ENCODE measurements at places on chromosomes 1 and 21. TPM values are rescaled to one million over a fixed set of nuclear protein-coding genes. Genes with fewer than 3 reads are reported as not detected.

DNA sequence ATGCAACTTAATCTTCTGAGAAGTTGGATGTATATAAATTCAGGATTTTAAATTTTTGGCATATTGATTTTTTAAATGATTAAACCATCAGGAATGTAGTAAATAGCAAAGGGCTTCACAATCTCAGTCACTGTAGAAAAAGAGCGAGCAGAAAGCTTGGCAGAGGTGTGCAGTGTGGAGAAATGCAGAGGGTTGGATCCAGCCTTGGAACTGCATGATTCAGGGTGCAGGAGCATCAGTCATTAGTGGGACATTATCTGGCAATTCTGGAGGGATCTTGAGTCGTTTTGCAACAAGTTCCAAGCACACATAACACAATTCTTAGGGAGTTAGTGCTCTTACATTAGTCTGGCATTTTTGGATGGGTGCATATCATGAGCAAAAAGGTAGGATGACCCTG is 267.9 kb downstream of the PLA2G4A start:
- H3K27ac ChIP-seq = no peak overlapping the region
- no peaks in the 10 kb centered on the region for H3K36me3 ChIP-seq
- H3K27me3 ChIP-seq = no peaks in the 10 kb centered on the region
- no peak overlapping the region for H3K4me3 ChIP-seq
- H3K4me1 ChIP-seq = peaks cover 11% of the 10 kb centered on the region
- DNase-seq = no peak

- DNase-seq = no peak
- H3K36me3 ChIP-seq = no peaks in the 10 kb centered on the region
- H3K4me1 ChIP-seq = no peaks in the 10 kb centered on the region
Measured at GRCh38 chr1:239250353-239251035, 135.9 kb upstream of the CHRM3 start.

DNA sequence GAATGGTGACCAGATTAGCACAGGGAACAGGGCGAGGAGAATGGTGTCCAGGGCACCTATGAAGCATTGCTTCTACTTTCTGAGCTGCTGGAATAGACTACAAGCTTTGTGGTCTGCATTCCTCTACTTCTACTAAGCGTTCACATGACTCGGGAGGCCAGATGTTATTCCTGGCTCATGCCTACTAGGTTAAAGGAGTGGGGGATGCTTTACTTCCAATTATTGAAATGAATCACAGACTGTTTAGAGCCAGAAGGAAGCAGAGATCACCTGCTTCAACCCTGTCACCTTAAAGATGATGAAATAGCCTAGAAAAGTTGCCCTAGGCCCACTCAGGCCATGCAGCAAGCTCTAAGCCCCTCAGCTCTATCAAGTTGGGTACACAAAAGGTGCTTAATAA is 633.5 kb downstream of the KIF26B start:
- no peak overlapping the region for H3K27ac ChIP-seq
- H3K27me3 ChIP-seq = no peaks in the 10 kb centered on the region
- no peaks in the 10 kb centered on the region for H3K4me1 ChIP-seq
- H3K36me3 ChIP-seq = no peaks in the 10 kb centered on the region
- no peak for DNase-seq
- no peak overlapping the region for H3K4me3 ChIP-seq

DNA sequence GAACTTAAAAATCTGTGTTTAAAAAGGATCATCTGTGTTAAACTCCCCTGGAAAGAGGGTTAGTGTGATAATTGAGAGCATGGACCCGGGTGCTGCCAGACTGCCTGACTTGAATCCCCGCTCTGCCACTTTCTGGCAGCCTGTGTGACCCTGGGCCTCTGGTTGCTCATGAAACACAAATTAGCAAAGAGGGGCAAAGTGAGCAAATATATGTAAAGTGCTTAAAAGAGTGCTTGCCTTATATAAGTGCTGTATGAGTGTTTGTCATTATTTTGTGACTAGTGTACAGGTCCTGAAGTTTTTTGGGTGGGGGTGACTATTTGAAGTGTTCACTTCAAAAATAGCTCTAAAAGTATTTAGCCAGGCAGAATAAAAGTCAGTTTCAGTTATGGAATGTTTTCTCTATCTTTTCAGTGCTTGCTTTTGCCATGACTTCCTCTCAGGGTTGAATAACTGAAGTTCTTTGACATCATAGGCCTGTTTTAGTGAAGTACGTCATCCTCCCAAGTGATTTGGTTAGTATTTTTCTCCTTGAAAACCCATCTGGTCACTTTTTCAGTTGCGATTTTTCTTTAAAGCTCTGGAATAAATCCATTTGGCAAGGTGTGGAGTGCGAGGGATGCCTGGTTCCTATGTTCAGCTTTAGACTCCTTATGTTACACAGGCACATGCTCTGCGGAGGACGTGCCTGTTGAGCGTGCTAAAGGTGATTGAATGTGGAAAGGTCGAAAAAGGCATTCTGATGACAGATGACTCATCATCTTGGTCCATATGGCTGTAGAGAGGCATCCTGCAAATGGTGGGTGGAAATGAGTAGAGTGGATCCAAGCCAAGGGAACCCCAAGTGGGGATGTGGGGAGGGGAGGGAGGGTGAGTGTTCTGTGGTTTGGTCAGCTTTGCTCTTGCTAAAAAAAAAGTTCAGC is 47.8 kb downstream of the AK4 start:
- H3K27ac ChIP-seq = no peak overlapping the region
- peaks cover 6% of the 10 kb centered on the region for H3K4me1 ChIP-seq
- DNase-seq = no peak
- no peak overlapping the region for H3K4me3 ChIP-seq
- H3K27me3 ChIP-seq = peaks cover 7% of the 10 kb centered on the region
- peaks cover 2% of the 10 kb centered on the region for H3K36me3 ChIP-seq

- no peak for DNase-seq
- H3K27ac ChIP-seq = no peak overlapping the region
- no peak overlapping the region for H3K4me3 ChIP-seq
- H3K27me3 ChIP-seq = peaks cover 2% of the 10 kb centered on the region
Measured at GRCh38 chr1:234710936-234711724, 101.2 kb upstream of the IRF2BP2 start.

DNA sequence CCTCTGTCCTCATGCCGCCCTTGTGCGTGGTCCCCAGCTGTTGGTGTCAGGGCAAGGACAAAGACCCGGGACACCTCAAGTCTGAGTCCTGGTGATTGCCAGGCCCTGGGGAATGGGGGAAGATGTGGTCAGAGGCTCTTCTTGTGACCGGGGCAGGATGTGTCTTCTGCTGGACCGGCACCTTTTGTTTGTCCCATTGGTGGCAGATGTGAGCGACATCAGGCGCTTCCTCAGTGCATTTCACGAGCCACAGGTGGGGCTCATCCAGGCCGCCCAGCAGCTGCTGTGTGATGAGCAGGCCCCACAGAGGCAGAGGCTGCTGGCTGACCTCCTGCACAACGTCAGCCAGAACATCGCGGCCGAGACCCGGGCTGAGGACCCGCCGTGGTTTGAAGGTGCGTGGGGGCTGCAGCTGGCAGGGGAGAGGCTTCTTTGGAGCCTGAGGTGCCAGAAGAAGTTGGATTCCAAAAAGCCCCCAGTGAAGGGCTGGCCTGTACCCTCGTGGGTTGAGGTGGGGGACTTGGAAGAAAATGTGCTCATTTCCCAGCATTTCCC is 8.4 kb downstream of the DFFB start:
- DNase-seq = no peak
- H3K36me3 ChIP-seq = peaks cover 8% of the 10 kb centered on the region
- no peak overlapping the region for H3K4me3 ChIP-seq

DNA sequence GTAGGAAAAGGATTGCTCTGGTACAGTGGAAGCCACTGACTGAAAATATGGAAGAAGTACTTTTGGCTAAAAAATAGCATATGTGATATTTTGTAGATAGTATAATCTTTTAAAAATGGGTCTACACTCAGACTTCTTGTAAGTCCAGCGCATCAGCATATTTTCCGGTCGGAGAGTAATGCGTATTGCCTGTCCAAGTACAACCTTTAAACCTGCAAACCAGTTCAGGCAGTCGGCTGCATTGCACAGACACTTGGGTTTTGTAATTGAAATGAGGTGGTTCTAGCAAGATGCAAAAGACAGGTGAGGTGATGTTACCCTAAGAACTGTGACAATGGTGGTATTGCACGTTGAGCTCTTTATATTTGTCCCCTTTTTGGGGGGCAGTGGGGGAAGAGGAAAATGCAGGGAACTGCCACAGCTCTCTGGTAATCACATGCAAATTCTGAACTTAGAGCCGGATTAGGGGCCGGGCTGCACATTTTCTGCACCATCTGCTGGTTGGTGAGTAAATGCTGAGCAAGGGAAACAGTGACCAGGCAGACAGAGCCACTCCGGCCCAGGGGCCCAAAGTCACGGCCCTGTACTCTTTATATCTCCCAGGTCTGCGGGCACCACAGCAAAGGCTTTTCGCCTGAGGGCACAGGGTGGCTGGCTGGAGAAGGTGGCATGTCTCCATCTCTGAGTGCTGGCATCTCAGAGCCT is 2.3 kb downstream of the GPR137B start:
- peaks cover 6% of the 10 kb centered on the region for H3K36me3 ChIP-seq
- peak overlapping the region; percentile 91 for H3K4me3 ChIP-seq
- DNase-seq = no peak
- peaks cover 22% of the 10 kb centered on the region for H3K27me3 ChIP-seq
- peaks cover 51% of the 10 kb centered on the region for H3K4me1 ChIP-seq

GRCh38 chr1:87457408-87457807 is 128.7 kb downstream of the LMO4 start:
- DNase-seq = no peak
- H3K4me3 ChIP-seq = no peak overlapping the region
- H3K4me1 ChIP-seq = no peaks in the 10 kb centered on the region
- no peak overlapping the region for H3K27ac ChIP-seq

Gene SRSF10
- total RNA-seq = 264 TPM

Gene LCE2C
- total RNA-seq = not detected

Gene PROX1
- 0.21 TPM for total RNA-seq

All from activated T-cell treated with anti-CD3 and anti-CD28 coated beads, Interleukin-2, amount 50 U/mL, for 72 hours (primary cell).